Epithelial cell of prostate (primary cell): ENCODE measurements at places on chromosomes 11 and 22.

DNA sequence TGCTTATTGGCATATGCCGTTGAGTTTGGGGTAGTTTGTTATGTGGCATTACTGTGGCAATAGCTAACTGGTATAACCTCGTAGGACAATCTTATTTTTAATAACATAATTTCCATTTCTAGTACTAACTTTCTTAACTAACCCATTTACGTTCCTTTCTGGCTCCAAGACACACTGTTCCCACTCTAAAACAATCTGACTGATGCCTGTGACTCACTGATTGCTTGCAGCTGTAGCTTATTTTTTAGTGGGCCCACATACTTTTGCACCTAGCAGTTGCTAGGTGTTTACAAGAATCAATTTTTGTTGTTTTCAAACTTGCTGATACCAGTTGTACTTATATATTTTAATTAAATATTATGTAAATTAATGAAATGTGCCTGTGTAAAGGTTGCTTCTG is 52.2 kb downstream of the FAT3 start:
- DNase-seq, result no peak

DNA sequence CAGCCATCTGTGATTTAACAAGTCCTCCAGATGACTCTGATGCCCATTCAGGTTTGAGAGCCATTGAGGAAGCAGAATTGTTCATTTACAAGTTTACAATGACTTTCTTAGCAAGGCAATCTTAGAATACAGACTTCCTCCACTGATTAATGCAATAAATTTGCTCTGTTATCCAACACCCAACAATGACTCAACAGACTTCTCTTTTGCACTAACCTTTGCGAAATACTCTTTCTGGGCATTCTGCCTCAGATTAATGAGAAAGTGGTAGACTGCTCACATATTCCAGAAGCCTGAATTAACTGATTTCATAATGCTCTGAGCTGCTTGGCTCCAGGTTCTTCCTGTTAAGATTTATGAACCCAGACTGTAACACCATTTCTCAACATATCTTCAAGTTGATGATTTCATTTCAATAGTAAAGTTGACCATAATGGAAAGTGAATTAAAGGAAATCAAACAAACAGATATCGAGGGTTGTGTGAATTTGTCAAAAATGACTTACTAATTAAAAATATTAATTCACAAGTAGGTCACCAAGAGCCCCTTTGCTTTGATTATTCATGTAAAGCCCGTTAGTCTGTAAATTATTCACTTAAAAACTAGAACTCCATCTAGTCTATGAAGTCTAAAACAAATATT is 70.5 kb upstream of the BLID start:
- DNase-seq, result peak; percentile 88

DNA sequence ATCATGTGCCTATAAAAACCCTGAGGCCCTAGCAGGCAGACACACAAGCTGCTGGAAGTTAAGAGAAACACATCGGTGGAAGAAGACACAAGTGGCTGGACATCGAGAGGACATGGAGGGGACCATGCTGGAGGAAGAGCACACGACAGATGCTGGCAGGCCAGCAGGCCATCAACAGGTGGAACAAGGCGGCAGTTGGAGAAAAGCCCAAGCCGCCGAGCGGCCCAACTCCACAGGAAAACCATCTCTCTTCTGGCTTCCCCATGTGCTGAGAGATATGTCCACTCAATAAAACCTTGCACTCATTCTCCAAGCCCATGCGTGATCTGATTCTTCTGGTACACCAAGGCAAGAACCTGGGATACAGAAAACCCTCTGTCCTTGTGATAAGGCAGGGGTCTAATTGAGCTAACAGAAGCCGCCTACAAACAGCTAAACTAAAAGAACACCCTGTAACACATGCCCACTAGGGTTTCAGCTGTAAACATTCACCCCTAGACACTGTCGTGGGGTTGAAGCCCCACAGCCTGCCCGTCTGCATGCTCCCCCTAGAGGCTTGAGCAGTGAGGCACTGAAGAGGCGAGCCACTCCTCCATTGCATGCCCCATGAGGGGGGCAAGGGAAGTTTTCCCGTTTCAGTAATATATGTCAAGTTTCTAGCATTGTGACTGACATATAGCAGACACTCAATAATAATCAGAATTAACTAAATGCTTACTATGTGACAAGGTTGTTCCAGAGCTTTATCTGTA is 39.0 kb upstream of the MMP20 start:
- no peak for DNase-seq

DNA sequence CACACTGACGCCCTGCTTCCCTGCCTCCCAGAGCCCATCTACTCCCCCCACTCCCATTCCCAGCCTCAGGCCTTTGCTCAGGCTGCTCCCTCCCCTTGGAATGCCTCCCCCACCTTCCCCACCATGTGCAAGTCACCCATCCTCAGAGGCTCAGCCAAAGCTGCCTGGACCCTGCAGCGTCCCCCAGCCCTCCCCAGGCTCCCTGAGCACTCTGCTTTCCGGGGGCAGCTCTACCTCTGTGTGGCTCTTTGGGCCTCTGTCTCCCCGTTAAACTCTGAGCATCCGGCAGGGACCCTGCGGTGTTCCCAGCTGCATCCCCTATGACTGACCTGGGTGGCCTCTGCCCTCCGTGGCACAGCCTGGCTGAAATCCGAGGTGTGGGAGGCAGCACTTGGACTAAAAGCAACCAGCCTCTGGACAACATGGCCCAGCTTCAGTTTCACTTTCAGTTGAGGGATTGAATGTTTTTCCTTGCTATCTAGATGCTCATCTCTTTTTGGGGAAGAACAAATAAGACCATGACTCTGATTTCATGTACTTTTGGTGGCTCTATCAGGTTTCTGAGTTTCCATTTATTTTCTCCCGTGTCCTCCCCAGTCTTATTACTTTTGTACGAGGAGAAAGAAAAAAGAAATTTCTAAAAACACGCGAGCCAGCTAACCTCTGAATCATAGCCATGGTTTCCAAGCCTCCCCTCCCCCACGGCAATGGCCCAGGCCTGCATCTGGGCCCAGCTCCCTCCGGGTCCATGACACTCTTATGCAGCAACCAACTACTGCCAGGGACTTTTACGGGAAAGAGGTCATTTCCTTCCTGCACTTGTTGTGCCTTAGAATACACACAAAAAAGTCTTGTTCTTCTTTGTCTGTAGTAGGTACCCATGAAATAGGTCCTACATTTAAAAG is 3.8 kb downstream of the APOL3 start:
- no peak for DNase-seq

DNA sequence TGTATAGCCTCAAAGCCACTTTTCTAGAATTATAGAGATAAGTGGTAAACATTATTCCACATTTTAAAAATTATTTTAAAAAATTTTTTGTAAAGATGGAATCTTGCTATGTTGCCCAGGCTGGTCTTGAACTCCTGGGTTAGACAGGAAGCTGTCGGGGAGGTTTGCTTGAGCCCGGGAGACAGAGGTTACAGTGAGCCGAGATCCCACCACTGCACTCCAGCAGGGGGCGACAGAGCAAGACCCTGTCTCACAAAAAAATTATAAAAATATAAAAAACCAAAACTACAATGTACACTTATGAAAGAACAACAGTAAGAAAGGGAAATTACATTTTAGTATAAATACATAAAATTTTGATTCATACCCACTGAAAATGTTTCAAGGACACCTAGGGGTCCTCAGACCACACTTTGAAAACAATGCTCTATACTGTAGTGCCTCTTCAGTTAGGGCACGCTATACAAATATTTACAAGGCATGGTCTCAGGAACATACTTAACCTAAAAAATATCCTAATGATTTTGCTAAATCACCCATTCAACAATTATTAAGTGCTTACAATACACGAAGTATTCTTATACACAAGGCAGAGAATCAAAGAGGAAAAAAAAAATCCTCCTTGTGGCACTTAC is 111.2 kb downstream of the MRTFA start:
- DNase-seq, result no peak

DNA sequence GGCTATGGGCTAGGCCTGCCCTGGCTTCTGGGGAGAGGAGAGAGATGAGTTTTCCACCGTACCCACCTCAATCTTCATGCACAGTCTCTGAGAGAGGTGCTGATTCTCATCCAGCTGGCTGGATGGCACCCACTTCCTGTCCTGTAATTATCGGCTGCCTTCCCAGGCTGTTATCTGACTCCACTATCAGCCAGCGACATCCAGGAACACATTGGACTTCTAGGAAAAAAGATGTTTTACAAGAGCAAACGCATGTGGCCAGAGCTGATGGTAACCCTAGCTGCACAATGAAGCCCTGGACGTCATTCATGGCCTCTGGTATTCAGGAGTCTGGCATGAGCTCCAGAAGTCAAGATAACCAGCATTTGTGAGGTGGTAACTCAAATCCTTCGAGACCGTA is 137.4 kb downstream of the EHF start:
- no peak for DNase-seq

- DNase-seq, result no peak
Observed at GRCh38 chr11:76267556-76267955, 61.3 kb upstream of the WNT11 start.

- DNase-seq, result no peak
Observed at GRCh38 chr11:119759324-119759723, 30.3 kb upstream of the NECTIN1 start.

GRCh38 chr11:68457216-68457897 is 3.2 kb upstream of the PPP6R3 start:
- no peak for DNase-seq

DNA sequence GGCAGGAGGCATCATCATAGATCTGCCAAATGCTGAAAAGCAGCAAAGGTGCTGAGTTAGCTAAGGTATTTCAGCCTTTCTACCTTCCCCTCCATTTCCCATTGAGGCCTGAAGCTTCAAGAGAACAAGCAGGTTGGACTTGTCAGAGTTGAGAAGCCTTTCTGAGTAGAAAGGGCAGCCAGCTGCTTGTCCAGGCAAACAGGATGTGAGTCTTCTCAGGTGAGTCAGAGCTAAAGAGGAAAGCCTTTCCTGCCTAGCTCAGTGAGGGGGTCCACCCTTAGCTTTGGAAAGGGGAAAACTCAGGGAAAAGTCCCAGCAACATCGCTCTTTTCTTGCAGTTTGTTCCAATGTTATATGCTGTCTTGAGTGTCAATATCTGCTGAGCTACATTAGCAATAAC is 13.2 kb upstream of the MPZL2 start:
- peak; percentile 83 for DNase-seq

DNA sequence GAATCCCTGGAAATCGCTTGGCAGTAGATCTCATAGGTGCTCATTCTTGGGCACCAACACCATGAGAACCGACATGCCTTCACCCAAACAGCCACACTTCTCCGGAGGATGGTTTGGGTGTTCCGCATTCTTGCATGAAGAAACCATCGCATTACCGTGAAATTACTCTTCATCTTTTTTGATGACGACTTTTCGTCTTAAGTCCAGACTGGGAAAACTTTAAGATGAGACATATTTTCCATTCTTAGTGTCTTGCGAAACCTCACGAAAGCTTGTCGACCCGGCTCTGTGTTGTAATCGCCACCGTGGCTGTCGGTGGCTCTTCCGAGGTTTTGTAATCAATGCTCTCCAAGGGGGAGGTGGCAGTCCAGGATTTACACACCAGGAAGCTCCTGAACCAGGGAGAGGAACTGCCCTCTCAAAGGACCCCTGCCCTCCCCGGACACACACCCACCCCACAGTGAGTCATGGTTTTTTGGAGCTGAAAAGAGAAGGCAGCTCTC is 1.7 kb downstream of the TOM1 start:
- no peak for DNase-seq

GRCh38 chr11:17471501-17471900 is 5.1 kb downstream of the ABCC8 start:
- DNase-seq, result no peak

DNA sequence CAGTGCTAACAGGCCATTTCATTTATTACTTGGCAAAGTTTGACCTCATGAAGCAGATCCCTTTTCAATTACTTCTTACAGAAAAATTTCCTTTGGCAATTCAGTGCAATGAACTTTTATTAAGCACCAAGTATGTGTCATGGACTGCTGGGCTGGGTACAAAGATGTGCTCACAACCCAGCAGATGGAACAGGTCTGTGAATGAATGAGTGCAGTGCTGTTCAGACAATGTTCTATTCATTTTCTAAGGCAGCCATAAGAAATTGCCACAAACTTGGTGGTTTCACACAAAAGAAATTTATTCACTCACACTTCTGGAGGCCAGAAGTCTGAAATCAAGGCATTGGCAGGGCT is 428.5 kb downstream of the SOX6 start:
- DNase-seq, result no peak

- DNase-seq, result no peak
Observed at GRCh38 chr22:32832174-32832573, 30.7 kb downstream of the TIMP3 start.

DNA sequence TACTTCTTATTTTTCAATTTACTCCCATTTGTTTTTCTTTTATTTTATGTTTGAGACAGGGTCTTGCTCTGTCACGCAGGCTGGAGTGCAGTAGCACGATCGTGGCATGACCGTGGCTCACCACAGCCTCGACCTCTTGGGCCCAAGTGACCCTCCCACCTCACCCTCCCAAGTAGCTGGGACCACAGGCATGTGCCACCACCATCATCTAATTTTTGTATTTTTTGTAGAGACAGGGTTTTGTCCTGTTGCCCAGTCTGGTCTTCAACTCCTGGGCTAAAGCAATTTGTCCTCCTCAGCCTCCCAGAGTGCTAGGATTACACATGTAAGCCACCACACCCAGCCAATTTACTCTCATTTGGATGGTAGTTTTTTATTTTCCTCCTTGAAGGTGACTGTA is 679.3 kb upstream of the CCDC179 start:
- DNase-seq, result no peak

DNA sequence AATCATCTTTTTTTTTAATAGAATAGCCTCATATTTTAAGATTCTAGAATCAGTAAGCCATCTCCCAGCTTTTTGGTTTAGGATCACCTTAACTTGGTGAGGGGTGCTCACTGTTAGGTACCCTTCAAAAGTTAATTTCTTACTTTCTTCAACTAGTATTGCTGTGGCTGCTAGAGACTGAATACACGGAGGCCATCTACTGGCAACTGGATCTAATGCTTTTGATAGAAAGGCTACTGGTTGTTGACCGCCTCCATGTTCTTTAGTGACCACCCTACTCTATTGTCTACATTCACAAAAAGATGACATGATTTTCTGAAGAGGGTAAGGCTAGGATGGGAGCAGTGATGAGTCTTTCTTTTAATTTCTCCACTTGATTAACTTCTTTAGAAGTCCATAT is 16.7 kb upstream of the ALDH3B2 start:
- no peak for DNase-seq
